ENCODE measurements at places on chromosomes 1 and 21.

DNA sequence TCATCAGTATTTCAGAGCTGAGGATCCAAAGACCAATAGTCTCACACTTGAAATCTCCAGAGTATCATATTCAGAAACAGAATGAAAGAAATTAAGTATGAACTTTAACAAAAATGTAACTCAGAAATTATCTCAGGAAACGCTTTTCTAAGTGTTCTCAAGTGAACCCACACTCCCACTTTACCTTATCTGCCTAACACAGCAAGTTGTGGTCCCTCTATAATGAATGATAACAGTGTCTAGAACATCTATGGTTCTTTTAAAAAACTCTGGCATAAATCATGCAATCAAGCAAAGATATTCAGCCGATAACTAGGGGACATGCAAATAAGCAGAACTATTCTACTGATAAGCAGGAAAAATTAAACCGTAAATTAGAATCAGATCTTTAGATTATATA, 1574.2 kb downstream of the PLA2G4A start:
- DNase-seq: no peak

- no peak for DNase-seq
Observed at GRCh38 chr1:15354580-15354965, 55.1 kb upstream of the EFHD2 start.

GRCh38 chr1:98706173-98706843, 44.8 kb downstream of the SNX7 start:
- DNase-seq: no peak

GRCh38 chr1:67209521-67209920, 43.3 kb downstream of the IL23R start:
- DNase-seq: no peak

DNA sequence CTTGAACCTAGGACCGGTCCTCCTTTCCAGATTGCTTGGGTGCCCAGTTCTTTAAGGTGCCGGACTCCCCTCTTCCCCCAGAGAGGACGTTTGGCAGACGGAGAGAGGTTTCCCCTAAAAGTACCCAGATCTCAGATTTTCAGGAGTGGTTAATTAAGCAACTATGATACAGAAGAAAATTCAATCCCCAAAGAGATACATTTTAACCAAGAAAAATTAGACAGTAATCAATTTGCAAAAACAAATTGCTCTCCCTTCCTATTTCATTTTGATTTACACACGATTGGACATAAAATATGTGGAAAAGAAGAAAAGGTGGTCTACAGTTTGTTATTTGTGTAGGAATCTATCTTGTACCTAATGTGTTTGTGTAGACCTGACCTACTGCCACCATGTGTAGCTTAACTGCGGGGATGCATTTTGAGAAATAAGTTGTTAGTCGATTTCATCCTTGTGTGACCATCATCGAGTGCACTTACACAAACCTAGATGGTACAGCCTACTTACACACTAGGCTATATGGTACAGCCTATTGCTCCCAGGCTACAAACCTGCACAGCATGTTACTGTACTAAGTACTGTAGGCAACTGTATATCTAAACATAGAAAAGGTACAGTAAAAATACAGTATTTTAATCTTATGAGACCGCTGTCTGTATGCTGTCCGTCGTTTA, 755 bp downstream of the RPAP2 start:
- no peak for DNase-seq

DNA sequence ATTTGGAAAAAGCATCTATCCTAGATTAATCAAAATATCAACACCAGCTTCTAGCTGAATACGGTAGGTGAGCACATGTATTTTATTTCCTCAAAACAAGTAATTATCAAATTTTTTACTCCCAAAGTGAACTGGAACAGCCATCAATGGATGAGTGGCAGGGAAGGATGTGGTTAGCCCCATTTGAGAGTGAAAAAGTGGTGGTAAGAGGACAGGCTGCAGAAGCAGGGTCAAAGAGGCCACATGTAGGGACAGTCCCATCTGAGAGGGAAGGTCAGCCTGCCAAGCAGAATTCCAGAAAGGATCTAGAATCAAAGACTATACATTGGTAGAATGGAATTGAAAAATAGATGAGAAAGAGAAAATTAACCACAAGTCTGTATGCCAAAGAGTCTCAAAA, 163.8 kb downstream of the SMYD3 start:
- DNase-seq: no peak

- DNase-seq: no peak
Observed at GRCh38 chr1:117620440-117620839, 14.6 kb downstream of the TENT5C start.

DNA sequence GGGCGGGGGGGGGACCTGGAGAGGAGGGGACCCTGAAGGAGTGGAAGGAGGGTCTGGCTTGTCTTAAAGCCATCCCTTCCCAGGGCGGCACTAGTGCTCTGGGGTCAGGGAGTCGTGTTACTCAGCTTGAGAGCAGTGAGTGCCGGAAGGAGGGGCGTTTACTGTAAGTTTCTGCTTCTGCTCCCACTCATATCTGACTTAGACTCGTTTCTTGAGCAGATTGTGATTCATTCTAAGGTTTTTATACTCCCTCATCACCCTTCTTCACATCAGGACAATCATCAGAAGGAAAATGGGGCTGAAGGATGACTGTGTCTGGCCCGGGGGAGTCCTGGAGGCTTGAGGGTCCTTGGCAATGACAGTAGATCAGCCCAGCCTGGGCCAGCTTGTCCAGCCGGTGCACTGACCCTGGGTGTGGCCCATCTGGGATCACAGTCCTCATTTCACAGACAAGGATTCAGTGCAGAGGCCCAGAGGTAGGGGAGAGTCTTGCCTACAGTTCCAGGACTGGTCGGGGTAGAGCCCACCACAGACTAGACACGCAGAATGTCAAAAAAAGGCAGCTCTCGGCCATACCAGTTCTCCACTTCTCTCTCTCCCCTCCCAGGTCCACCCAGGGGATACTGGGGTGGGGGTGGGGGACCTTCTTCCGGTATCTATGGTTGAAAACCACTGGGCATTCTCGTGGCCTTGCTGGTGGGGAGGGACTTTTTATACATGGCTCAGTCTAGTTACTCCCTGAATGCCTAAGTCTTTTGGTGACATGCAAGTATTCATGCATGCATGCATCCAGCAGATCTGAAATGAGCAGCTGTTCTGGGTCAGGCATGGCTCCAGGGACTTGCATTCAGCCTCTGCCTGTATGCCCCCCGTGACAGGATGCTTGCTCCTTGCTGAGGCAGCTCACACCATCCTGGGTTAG, 5.1 kb downstream of the TNFRSF8 start:
- DNase-seq: no peak

- DNase-seq: peak; percentile 70
Observed at GRCh38 chr1:20493839-20494608, 8.0 kb upstream of the CAMK2N1 start.

DNA sequence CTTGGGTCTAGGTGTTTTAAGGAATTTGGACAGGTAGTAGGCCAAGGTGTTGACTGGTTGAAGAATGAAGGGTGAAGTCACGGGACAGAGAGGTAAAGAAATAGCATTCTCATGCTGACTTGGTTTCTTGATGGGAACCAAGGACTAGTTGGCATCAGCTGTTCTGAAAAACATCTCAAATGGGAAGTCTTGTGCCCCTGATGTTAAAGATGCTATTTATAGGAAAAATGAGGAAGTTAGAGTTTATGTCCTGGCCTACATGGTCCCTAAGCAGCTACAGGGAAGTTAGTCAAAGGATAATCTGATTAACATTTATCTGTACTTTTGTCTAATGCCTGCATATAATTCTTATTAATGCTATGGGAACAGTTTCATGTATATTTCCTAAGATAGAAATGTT, 262.4 kb downstream of the HHIPL2 start:
- no peak for DNase-seq

DNA sequence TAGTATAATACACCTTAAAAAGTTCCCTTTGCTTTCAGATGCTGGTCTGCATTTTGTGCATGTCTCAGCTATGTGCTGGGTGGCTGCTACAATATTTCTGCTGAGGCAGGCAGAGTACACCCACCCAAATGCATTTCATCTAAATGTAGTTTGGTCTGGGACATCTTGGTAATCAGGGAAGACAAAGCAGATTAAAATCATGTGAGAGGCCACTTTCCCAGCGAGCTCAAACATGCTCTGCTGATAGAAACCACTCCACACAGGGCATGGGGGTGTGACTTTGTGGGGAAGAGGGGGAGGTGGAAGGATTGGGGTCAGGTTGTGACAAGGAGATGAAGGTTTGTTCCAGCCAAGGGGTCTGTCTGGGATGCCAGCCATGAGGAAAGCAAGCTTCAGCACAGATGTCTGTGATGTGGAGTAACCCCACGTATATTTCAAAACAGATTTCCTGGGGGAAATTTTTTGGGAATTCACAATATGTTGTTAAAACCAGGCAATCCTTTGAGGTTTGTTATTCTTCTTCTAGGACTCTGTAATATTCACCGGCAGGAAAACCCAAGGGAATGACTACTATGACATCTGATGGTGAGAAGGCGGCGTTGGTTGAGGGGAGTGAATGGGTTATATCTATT, 255.1 kb upstream of the FGGY start:
- DNase-seq: no peak

- no peak for DNase-seq
Observed at GRCh38 chr21:22444990-22445389, 1446.8 kb downstream of the NCAM2 start.

All from hematopoietic multipotent progenitor cell treated with erythropoietin and hydrocortisone succinate and interleukin-3 and kit ligand, for 15 days (in vitro differentiated cells).